ENCODE measurements at places on chromosomes 1 and 21. TPM values are rescaled to one million over a fixed set of nuclear protein-coding genes. Genes with fewer than 3 reads are reported as not detected.

NPL gene
- 11.4 TPM for total RNA-seq

REG4 gene
- 0.58 TPM for total RNA-seq

DHDDS gene
- 25.5 TPM for total RNA-seq

HES3 gene
- total RNA-seq: not detected

DYRK3 gene
- total RNA-seq: 11.6 TPM

MNDA gene
- 18.7 TPM for total RNA-seq

NTNG1 gene
- 14.3 TPM for total RNA-seq

KRTAP13-2 gene
- total RNA-seq: not detected

MYOC gene
- 0.82 TPM for total RNA-seq

MTARC1 gene
- 12.9 TPM for total RNA-seq

ZSWIM5 gene
- total RNA-seq: 4.8 TPM

FCRL4 gene
- total RNA-seq: not detected

CRP gene
- not detected for total RNA-seq

DNASE2B gene
- total RNA-seq: not detected

ADCY10 gene
- 0.18 TPM for total RNA-seq

RAB7B gene
- 3.6 TPM for total RNA-seq

SH2D2A gene
- 0.64 TPM for total RNA-seq

KRTAP11-1 gene
- total RNA-seq: 0.41 TPM

MASP2 gene
- not detected for total RNA-seq

PAFAH2 gene
- total RNA-seq: 22.0 TPM

ADAMTS4 gene
- total RNA-seq: 1.3 TPM

DIO1 gene
- total RNA-seq: 8.6 TPM

ICOSLG gene
- 4.5 TPM for total RNA-seq

RIPK4 gene
- total RNA-seq: 29.6 TPM

PRAMEF4 gene
- not detected for total RNA-seq

SFN gene
- total RNA-seq: 0.99 TPM

NECTIN4 gene
- total RNA-seq: 6.3 TPM

PTCH2 gene
- total RNA-seq: 4.0 TPM

RIIAD1 gene
- 2.3 TPM for total RNA-seq

GJA9 gene
- total RNA-seq: not detected
